ENCODE measurements at places on chromosomes 16 and 17.

DNA sequence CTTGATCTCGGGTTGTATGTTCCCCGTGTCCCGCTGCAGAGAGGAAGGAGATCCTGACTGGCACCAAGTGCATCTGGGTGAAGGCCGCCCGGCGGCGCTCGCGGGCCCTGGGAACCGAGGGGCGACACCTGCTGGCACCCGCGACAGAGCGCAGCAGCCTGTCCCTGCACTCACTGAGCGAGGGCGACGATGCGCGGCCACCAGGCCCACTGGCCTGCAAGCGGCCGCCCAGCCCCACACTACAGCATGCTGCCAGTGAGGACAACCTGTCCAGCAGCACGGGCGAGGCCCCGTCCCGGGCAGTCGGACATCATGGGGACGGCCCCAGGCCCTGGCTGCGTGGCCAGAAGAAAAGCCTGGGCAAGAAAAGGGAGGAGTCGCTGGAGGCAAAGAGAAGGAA is 7.5 kb downstream of the BTBD17 start:
- peak; percentile 84 for DNase-seq

DNA sequence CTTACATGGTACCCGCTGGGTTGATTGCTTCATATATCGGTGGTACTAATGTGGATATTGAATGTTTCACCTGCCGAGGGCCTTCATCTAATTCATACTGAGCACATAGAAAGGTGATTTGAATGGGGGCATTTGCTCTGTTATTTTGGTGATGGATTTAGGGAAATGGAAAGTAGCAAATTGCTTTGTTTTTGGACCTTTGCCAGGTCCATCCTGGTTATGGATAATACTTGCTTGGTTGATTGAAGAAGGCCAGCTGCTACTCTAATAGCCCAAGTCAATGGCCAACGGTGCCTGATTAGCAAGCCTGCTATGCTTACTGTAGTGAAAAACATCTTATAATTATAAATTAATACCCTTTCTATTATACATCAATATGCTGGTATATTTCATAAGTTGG is 253.6 kb downstream of the CDH13 start:
- no peak for DNase-seq

DNA sequence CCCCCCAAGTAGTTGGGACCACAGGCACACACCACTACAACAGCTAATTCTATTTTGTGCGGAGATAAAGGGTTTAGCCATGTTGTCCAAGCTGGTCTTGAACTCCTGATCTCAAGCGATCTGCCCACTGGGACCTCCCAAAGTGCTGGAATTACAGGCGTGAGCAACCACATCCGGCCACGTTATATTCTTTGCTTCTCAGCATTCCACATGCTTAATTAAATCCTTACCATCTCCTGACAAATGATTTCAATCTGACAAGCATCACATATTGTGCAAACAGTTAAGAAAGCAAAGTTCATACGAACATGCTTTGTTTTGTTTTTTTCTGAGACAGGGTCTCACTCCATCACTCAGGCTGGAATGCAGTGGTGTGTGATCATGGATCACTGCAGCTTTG is 18.2 kb downstream of the HIGD1B start:
- DNase-seq = no peak

DNA sequence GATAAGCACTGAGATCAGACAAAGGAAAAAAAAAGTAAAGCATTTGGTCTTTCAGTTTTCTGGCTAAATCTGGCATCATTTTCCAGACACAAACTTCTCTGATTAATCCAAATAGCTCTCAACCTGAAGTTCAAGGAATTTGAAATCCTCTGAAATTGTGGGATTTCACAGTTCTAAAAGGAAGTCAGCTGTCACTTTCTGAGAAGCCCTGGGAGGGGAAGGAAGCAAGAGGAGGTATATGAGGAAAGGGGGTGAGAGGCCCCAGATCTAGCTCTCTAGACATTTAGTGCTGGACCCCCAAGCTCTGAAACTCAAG is 17.5 kb upstream of the HOXB9 start:
- no peak for DNase-seq

- DNase-seq = no peak
These were observed 26.4 kb downstream of the KIFC3 start for GRCh38 chr16:57775661-57776469.

GRCh38 chr16:54290833-54291655 is 4.5 kb upstream of the IRX3 start:
- DNase-seq = no peak

GRCh38 chr16:75226550-75227360 is 8.0 kb downstream of the CTRB1 start:
- DNase-seq = no peak

DNA sequence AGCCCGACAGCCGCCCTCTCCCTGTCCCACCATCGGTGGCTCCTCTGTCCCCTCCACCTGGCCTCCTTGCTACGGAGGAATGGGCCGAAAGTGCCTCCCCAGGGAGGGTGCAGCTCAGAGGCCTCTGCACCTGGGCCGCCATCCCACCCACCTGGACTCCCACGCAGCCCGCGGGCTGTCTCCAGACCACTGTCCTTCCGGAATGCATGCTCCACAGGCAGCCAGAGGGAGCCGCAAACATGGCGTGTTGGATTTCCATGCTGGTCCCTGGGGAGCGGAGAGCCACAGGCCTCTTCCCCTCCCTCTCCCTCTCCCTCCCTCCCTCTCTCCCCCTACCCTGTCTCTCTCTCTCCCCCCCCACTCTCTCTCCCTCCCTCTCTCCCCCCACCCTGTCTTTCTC is 3.0 kb downstream of the SSTR5 start:
- no peak for DNase-seq

- DNase-seq = no peak
These were observed 47.9 kb upstream of the MAP3K14 start for GRCh38 chr17:45364531-45365390.

DNA sequence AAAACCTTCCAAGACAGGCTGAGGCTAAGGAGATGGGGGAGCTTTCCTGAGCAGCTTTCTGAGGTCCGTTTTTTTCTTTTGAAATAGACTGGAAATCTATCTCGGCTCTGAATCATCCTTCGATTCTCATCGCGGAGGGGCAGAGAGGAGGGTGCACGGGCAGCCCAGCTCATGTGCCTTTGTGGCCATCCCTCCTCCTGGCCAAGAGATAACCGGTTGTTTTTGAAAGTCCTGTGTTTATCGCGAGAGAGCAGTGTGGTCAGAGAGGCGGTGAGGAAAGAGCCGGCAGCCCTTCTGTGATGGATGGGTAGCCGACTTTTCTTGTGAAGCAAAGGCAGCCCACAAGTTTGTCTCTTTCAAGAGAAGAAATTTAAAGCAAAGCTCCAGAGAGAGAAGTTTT is 191.6 kb downstream of the CCDC182 start:
- no peak for DNase-seq

- DNase-seq = no peak
These were observed 81.2 kb downstream of the ZNF18 start for GRCh38 chr17:11916091-11916490.

DNA sequence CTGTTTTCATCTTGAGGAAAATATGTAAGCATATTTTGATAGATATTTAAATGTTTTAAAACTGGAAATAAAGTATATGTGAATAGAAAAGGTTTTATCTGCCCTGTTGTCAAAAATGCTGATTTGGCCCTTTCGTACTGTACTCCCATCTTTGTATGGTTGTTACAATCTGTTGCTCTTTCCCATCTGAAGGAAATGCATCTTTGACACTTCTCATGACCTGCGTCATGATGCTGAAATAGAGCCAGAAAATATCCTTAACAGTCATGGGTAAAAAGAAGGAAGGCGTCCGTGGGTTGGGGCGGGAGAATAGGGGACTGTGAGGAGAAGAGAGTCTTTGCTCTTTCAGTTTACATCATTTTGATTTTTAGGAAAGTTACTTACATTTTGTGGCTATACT is 327.7 kb downstream of the BCAS3 start:
- no peak for DNase-seq

DNA sequence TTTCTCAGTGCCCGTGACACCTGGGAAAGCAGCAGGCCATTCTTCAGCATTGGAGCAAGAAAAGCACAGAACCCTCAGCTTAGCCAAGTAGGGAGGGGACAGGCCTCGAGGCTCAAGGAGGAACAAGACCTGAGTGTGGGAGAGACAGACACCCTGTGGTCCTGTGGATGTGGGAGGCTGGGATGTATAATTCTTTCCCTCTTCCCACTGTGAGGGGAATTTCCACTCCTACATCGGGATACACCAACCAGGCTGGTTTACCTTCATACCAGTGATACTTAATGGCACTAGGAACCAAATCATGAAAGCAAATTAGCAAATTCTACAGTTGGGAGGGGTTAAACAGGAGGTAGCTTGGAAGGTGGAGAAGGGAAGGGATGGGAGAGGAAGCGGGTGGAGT is 41.7 kb downstream of the LYRM1 start:
- no peak for DNase-seq

GRCh38 chr17:39818358-39819000 is 45.6 kb downstream of the IKZF3 start:
- no peak for DNase-seq
